ENCODE measurements at places on chromosomes 1 and 21.

- no peak for DNase-seq
Observed at GRCh38 chr1:151673407-151673806, 43.2 kb downstream of the CELF3 start.

GRCh38 chr1:76426606-76427005 lies 352.1 kb downstream of the ST6GALNAC3 start:
- no peak for DNase-seq

DNA sequence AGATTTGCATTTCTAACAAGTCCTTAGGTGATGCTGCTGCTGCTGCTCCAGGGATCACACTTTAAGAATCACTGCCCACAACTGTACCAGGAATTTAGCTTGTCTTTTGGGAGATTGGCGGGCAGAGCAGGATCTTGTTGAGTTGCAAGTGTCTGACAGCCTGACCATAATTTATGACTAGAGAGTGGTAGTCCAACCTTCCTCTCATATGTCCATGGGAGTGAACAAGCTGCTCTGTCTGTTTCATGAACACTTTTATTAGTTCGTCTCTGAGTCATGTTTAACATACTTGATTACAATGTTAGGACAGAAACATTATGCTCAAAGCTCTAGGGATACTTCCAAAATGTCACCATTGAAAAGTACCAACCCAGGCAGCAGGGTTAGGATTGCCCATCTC lies 169.6 kb downstream of the TGFB2 start:
- DNase-seq, result no peak

DNA sequence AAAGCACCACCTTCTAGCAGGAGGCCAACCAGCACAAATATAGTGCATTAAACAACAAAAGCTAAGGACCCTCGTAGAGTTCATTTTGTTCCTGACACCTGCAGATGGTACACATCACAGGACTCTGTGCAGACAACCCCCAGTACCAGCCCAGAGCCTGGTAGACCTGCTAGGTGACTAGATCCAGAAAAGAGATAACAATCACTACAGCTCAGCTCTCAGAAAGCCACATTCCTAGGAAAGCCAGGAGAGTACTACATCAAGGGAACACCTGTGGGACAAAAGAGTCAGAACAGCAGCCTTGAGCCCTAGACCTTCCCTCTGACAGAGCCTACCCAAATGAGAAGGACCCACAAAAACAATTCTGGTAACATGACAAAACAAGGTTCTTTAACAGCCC lies 344.7 kb upstream of the PTBP2 start:
- DNase-seq, result no peak

DNA sequence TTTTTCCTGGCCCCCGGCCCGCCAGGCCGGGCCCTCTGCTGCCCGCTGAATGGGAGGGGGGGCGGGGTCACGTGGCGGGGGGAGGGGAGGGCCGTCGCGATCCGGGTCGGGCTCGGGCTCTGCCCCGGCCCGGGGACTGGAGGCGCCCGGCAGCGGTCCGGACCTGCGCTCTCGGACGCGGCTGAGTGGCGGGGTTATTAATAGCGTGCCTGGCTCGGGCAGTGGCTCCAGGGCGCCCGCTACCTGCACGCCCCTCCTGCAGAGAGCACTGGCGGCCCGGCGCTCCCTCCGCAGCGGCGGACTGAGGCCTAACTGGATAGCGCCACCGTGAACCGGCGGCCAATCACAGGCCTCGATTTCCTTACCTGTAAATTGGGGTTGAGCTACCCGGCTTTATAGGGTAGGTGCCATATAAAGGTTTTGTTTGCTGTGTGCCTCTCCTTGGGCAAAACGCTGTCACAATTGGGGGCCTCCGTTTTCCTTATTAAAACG lies 28.1 kb downstream of the AHDC1 start:
- DNase-seq, result no peak

DNA sequence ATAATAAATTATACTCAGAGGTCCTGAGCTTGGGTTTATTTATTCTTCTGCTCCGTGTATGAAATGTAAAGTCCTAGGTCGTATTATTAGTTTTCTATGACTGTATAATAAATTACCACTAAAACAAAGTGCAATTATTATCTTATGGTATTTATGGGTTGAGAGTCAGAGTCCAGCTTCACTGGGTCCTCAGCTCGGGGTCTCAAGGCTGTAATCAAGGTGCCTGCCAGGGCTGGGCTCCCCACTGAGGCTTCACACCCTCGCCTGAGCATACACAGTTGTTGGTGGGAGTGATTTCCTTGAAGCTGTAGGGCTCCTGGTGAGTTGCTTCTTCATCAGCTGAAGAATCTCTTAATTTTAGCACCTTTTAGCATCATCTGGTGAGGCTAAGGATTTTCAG lies 15.2 kb downstream of the UBASH3A start:
- no peak for DNase-seq
